DMS153 (cell line): ENCODE measurements at places on chromosomes 7 and 10.
A peak's percentile ranks its signal among the peaks of the same experiment; 100 is the strongest.

DNA sequence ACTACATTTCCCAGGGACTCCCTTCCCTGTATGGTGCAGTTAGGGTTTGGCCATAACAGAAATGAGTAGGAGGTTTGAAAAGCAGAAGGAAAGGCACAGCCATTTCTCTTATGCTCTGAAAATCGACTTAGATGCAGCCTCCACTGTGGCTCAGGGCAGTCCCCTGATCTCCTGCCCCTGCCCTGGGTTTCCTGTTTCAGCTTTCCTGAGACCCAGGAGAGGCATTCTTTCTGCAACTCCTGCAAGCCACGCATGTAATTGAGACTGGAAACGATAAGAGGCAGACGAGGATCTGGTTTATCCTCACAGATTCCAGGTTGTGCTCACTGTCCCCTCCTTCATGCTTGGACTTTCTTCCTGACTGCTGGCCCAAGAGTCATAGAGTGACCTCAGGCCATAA, 461.2 kb upstream of the VSTM2A start:
- no peak for DNase-seq

DNA sequence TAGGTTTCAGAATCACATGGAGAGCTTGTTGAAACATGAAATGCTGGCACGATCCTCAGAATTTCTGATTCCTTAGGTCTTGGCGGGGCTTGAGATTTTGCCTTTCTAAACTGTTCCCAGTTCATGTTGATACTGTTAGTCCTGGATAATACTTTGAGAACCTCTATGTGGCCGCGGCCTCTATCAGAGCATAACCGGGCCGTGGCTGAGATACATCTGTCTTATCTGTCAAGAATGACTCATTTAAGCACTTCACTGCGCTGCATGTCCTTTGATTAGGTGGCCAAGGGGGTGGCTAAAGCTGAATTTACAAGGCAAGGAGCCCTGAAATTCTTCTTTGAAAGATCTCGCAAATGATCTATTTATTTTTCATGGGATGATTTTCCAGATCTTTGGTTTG, 66.9 kb downstream of the GALNT17 start:
- DNase-seq = no peak

- DNase-seq = no peak
Measured at GRCh38 chr10:11397077-11397965, 214.1 kb downstream of the USP6NL start.

DNA sequence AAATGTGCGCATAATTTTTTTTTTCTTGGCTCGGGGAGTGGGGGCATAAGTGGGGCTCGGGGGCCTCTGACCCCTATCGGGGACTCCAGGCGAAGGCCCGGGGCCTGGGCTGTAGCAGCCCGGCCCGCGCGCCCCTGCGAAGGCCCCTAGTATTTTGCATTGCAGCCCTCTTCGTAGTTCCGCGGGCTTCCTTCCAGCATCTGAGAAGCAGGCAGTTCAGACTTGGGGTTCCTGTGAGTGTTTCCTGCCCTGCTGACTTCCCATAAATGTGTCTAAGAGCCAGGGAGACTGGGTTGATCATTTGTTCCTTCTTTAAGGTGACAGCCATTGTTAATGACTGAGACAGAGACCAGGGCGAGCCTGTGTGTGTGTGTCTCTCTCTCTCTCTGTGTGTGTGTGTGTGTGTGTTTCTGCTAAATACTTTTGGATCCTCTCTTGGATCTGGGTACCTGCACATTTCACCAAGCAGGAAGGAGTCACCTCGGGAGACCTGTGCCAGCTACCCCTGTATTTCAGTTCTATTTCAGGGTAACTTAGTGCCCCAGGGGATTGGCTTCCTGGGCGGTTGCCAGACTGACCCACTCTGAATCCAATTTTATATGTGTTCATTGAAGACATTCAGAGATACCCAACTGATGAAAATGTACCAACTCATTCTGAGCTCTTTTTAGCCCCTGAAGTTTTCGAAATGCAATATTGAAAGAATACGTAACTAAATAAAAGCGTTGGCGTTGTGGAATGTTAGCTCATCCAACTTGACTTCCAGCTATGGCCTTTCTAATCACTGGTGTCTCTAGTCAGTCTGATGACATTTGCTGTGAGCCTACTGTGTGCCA, 805 bp downstream of the MSRB2 start:
- DNase-seq = no peak

GRCh38 chr7:87982116-87982515, 48.1 kb downstream of the ADAM22 start:
- DNase-seq = no peak

DNA sequence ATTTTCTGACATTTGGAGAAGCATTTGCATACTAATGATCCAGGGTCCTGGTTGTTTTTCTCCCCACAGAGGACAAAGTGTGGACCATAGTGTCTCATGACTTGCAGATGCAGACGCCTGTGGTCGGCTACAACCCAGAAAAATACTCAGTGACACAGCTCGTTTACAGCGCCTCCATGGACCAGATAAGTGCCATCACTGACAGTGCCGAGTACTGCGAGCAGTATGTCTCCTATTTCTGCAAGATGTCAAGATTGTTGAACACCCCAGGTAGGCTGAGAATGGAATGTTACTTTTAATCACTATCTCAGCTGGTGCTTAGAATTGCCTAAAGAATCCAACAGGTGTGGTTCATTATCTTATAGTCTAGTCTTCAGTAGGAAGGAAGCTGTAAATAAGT, 951.5 kb upstream of the C7orf33 start:
- DNase-seq = no peak

DNA sequence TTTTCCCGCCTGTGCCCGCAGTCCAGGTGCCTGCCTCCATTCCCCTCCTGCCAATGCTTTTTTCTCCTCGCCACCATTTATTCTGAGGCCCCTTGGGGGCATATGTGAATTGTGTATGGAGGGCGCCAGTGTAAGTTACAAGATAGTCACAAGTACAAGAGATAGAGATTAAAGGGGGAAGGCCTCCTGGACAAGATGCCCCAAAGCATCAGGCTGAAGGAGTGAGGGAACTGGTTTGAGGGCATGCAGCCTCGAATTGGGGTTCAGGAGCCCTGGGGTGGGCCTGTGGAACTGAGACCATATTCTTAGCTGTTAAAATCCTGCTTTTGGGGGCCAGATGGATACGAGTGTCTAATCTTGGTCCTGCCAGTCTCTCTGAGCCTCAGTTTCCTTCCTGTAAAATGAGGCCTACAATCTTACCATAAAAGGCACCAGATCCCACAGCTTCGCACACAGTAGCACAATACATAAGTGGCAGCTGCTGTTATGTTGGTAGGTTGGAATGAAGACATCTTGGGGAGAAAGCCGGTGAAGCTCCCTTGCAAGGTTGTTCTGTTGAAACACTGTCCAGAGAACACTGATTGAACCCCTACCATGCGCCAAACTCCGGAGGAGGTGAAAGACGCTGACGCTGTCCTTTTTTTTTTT, 545 bp upstream of the COMTD1 start:
- peak; percentile 13 for DNase-seq

- no peak for DNase-seq
Measured at GRCh38 chr7:93728292-93728691, 153.8 kb upstream of the CALCR start.

- peak; percentile 12 for DNase-seq
Measured at GRCh38 chr10:104127411-104127810, 5.4 kb downstream of the SFR1 start.

DNA sequence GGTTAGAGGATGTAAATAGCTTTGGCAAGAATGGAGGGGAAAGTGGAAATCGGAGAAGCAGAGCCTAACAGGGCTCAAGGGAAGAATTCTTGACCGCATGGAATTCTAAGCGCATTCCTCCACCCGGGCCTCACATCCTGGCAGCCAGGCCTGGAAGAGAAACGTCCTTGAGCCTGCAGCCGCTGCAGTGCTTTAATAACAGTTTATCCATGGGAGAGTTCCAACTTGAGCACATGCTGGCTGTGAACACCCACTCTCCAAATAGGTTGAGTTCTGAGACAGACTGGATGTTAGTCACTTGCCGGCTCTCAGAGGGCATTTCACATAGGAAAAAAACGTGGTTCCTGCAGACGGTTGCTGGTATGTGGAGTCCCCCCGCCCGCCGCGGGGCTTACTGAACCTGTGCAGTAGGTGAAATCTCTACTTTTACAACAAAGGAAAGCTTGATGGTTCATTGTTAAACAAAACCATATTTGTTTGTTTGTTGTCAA, 61.4 kb upstream of the STEAP1B start:
- DNase-seq = no peak

DNA sequence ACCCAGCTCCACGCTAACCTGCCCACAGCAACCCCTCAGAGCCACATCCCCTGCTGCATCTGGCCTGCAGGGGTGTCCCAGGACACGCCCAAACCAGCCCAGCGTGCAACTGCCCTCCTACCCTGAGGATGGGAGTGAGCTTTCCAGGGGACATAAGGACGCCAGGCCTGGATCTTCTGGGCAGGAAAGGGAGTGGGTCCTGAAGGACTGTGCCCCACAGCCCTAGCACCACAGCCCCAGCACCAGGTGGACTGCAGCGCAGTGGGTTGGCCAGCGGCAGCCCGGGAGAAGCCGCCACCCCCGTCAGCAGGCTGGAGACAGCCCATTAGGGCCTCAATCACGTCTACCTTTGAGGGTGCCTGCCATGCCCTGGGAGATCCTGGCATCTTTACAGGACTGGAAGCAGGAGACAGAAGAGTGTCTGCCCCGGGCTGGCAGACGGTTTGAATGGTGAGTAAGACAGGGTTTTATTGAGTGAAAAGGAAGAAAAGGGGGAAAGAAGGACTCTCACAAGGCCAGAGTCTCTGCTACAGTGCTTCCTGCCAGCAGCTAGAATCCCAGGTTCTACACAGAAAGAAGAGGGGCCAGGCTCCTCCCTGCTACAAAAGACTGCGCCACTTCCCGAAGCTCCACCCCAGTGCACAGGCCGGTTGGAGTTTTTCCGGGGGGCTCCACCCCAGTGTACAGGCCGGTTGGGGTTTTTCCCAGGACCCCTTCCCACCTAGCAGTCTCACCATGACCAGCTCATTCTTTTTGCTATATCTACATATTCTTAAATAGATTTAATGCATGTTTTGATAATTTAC, 69.8 kb upstream of the KCTD7 start:
- no peak for DNase-seq

DNA sequence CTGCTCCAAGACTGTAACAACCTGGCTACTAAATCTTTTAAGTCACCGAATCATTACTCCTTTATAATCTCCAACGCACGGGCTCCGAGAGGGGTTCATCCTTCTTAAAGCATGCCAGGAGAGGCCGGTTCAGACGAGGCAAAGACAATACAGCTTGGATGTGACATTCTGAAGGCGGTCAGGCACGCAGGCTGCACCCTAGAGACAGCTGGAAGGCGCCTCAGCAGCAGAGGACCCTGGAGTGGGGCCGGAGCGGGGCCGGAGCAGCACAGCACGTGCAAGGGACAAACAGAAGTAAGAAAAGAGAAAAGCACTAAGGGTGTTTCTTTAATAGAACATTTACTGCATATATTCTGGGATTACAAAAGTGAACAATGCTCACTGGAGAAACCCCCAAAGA, 97.8 kb upstream of the PPP2R2D start:
- DNase-seq = no peak

DNA sequence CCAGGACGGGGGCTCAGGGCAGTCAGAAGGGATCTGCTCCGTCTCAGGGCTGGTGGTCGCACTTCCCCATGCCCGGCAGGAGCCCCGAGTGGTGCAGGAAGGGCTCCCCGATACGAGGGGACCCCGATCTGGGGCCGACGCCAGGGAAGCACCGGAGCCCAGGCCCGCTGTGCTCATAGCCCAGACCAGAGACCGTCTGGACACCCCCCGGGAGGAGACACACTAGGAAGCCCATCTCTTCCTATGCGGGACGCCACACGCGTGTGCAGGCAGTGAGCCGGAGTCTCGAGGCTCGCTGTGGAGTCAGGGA, 39.7 kb upstream of the PDGFA start:
- DNase-seq = no peak

GRCh38 chr7:11750191-11750590, 81.8 kb downstream of the THSD7A start:
- DNase-seq = no peak
